ENCODE measurements at places on chromosomes 4 and X.

GRCh38 chr4:77073981-77074380 is 1.8 kb downstream of the CCNI start:
- no peaks in the 10 kb centered on the region for H3K36me3 ChIP-seq
- no peaks in the 10 kb centered on the region for H3K27me3 ChIP-seq
- no peak for DNase-seq
- H3K4me3 ChIP-seq, result peak overlapping the region; percentile 40
- 0 out of 2 replicates have a peak, but pooled peaks cover 1% of the 10 kb centered on the region for H3K4me1 ChIP-seq
- no peak overlapping the region for H3K27ac ChIP-seq

DNA sequence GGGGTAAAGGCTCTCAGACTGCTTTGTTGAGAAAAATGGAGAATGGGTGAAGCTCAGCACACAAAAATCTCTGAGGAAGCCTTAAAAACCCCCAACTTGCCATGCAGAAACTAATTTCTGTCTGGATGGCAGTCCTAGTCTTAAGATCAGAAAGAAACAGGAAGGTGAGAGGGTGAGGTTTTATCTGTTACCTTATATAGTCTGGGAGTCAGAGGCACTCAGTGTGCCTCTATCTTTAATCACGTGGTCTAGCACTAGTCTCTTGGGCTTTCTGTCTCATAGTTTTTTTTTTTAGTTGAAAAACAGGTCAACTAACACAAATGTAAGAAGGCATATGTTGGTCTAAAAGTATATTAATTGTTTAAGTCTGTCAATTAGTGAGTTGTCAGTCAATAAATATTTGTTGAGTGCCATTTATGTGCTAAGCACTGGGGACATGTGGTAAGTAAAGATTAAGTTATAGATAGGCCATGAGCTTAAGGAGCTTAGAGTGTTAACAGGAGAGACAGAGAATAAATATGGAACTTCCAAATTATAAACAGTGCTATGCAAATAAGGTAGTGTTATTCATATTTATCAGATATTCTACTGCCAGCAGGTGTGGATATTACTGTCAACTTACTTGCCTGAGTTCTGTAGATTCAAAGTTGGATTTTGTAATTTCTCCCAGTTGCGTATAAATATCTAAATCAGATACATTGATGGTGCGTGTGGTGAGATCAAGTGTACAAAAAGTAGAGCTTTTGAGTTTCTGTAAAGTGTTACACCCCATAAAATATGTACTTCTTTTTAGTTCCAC is 7.0 kb downstream of the CYBB start:
- no peak overlapping the region for H3K4me3 ChIP-seq
- no peak overlapping the region for H3K27ac ChIP-seq
- no peaks in the 10 kb centered on the region for H3K36me3 ChIP-seq

DNA sequence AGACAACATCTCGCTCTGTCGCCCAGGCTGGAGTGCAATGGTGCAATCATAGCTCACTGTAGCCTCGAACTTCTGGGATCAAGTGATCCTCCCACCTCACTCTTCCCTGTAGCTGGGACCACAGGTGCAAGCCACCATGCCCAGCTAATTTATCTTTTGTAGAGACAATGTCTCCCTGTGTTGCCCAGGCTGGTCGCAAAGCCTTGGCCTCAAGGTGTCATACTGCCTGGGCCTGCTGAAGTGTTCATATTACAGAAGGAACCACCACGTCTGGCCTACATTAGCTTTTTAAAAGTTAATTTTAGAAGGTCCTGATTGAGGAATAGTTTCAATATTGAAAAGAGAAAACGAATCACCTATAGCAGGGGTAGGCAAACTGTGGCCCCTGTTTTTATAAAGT is 22.5 kb downstream of the TRIML2 start:
- H3K27me3 ChIP-seq, result no peaks in the 10 kb centered on the region
- H3K4me1 ChIP-seq, result peaks cover 1% of the 10 kb centered on the region
- no peak overlapping the region for H3K4me3 ChIP-seq
- no peak overlapping the region for H3K27ac ChIP-seq

DNA sequence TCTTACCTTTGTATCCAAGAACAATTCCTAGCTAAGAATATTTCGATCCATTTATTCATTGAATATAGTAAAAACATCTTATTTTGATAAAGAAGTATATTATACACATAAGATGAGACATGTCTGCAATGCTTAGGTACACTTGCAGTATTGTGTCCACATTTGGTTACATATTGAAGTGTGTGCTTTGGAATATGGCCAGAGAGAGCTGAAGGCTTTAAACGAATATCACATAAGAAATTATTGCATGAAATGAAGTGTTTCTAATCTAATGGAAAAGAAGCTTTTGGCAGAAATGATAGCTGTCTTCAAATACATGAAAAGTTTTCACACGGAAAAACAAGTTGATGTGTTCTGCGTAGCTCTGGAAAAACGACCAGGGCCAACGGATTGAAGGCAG is 516.1 kb upstream of the ZFP42 start:
- no peak overlapping the region for H3K4me3 ChIP-seq
- DNase-seq, result no peak
- H3K27me3 ChIP-seq, result no peaks in the 10 kb centered on the region
- no peak overlapping the region for H3K27ac ChIP-seq

DNA sequence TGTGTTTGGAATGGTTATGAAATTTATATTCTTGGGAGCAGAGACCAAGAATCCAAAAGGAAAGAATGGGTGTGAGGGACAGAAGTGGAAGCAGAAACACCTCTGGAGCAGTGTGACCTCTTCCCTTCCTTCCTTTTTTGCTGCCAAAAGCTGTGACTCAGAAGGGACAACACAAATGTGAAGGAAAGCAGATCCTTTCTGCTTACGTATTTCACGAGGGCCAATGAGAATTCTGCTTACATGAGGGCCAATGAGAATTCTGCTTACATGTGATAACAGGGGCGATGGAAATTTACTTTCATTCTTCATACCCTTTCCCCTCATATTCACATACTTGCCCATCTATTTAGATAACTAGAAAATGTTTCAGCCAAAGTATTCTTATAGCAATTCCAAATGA is 404.6 kb downstream of the PRDM5 start:
- H3K27ac ChIP-seq, result no peak overlapping the region
- H3K27me3 ChIP-seq, result no peaks in the 10 kb centered on the region
- peak; percentile 7 for DNase-seq
- no peaks in the 10 kb centered on the region for H3K36me3 ChIP-seq
- no peaks in the 10 kb centered on the region for H3K4me1 ChIP-seq

DNA sequence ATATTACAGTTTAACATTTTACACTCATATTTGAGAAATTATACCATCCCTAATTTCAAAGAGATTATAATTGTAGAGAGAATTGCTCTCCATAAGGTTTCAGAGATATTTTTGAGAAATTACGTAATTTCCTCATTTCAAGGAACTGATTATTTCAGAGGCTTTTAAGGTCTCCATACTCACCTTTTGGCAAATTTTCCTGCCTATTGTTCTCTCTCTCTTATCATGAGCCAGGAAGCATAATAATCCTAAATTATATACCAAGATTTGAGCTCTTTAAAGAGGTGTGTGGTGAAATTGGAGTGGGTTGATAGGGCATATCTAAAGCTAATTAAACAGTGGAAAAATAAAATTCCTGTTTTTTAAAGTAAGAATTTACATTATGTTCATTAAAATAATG is 248.9 kb upstream of the FTHL17 start:
- no peak overlapping the region for H3K27ac ChIP-seq
- H3K36me3 ChIP-seq, result no peaks in the 10 kb centered on the region
- no peaks in the 10 kb centered on the region for H3K4me1 ChIP-seq
- no peak overlapping the region for H3K4me3 ChIP-seq
- no peaks in the 10 kb centered on the region for H3K27me3 ChIP-seq

DNA sequence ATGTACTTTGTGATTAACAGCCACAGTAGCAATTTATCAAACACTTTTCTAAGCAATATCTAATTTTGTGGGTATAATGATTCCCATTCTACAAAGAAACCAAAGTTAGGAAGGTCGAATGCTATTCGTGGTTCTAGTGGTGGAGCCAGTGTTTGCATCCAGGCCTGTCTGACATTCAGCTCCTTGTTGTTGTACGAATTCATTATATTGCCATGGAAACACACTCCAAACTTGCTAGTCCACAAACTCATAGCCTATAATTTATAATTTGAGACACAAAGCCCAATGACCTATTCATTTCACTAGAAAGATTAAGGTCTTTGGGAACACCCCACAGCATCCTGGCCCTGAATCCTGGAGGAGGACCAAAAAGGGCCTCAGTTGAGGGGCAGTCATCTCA is 52.0 kb upstream of the FRAS1 start:
- no peak overlapping the region for H3K27ac ChIP-seq
- no peak for DNase-seq
- no peaks in the 10 kb centered on the region for H3K36me3 ChIP-seq
- H3K4me3 ChIP-seq, result no peak overlapping the region
- H3K4me1 ChIP-seq, result no peaks in the 10 kb centered on the region
- H3K27me3 ChIP-seq, result no peaks in the 10 kb centered on the region

- no peak for DNase-seq
- H3K4me3 ChIP-seq, result no peak overlapping the region
- no peaks in the 10 kb centered on the region for H3K36me3 ChIP-seq
- H3K27ac ChIP-seq, result no peak overlapping the region
- H3K4me1 ChIP-seq, result no peaks in the 10 kb centered on the region
- no peaks in the 10 kb centered on the region for H3K27me3 ChIP-seq
Measured at GRCh38 chrX:103878466-103879122, 46.5 kb upstream of the RAB9B start.

DNA sequence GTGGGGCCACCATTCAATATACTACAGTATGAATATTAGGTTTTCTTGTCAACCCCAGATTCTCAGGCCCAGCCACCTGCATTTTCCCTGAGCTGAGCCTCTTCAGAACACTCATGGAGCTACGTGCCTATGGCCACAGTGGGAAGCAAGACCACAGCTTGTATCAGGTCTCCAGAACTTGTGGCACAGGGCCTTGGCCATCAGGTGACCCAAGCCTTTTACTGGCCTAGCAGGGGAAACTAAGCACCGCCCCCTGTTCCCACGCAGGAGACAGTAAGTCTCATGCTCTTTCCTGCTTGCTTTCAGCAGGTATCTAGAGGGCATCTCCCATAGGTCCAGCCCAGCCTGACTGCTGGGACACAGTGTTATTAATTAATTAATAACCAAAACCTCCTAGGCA is 138.4 kb upstream of the MAMLD1 start:
- peaks cover 2% of the 10 kb centered on the region for H3K27me3 ChIP-seq
- H3K4me1 ChIP-seq, result peaks cover 1% of the 10 kb centered on the region
- no peak overlapping the region for H3K27ac ChIP-seq
- DNase-seq, result no peak
- H3K36me3 ChIP-seq, result no peaks in the 10 kb centered on the region
- H3K4me3 ChIP-seq, result no peak overlapping the region

DNA sequence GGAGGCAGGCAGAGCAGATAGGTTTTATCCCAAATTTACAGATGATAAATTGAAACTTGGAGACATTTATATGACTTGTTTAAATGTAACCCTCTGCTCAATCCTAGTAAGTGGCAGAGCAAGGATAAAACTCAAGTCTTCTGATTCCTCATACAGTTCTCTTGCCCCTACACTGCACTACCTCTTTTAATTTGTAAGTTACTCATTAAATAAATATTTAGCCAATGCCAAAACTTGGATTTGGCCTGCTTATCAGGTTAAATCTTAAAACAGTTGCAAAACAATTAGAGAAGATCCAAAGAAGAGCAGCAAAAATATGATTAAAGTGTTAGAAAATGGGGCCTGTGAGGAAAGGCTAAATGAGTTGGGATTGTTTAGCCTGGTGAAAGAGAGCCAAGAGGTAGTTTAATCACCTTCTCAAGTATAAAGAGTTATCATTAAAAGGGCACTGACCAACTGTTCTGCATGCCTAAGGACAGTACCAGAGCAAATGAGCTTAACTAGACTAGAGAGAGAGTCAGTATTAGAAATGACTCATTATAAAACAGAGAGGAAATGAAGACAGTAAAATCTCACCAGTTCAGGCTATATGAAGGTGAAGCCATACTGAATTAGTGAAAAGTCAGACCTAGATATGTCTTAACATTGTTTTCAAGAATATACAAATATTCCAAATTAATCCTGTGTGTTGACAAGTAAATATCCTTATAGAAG is 146.3 kb downstream of the GRIA3 start:
- no peak for DNase-seq
- H3K4me1 ChIP-seq, result no peaks in the 10 kb centered on the region
- H3K27ac ChIP-seq, result no peak overlapping the region
- H3K36me3 ChIP-seq, result no peaks in the 10 kb centered on the region
- no peak overlapping the region for H3K4me3 ChIP-seq

GRCh38 chr4:156493858-156494257 is 477.7 kb downstream of the PDGFC start:
- no peaks in the 10 kb centered on the region for H3K36me3 ChIP-seq
- no peak for DNase-seq
- no peaks in the 10 kb centered on the region for H3K27me3 ChIP-seq
- no peak overlapping the region for H3K27ac ChIP-seq
- no peak overlapping the region for H3K4me3 ChIP-seq

DNA sequence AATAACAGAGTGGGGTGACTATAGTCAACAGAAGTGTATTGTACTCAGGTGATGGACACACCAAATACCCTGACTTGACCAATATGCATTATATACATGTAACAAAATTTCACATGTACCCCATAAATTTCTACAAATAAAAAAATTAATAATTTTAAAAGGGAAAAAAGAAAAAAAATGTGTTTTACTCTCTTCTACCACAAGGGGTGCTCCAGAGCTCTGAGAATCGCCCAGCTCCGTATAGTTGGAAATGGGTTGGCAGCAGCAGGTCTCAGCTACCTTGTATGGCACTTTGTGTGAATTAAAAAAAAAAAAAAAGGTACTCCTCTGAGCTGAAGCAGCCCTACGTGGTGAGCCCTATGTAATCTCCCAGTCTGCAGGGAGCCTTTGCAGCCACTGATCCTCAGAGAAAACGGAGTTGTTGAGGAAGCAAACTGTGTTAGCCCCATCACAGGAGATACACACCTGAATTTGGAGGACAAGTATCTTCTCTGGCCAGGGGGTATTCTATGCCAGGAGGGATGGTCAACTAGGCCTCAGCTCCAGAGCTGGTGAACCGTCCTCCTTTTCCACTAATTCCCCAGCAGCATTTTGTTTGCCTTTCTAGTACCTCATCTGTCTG is 17.2 kb upstream of the POLA1 start:
- H3K4me1 ChIP-seq, result no peaks in the 10 kb centered on the region
- H3K27ac ChIP-seq, result no peak overlapping the region
- H3K4me3 ChIP-seq, result no peak overlapping the region
- no peaks in the 10 kb centered on the region for H3K36me3 ChIP-seq
- DNase-seq, result no peak

GRCh38 chrX:109878236-109878635 is 124.7 kb upstream of the TMEM164 start:
- no peak overlapping the region for H3K27ac ChIP-seq
- no peak overlapping the region for H3K4me3 ChIP-seq
- DNase-seq, result no peak
- no peaks in the 10 kb centered on the region for H3K36me3 ChIP-seq
- no peaks in the 10 kb centered on the region for H3K27me3 ChIP-seq

DNA sequence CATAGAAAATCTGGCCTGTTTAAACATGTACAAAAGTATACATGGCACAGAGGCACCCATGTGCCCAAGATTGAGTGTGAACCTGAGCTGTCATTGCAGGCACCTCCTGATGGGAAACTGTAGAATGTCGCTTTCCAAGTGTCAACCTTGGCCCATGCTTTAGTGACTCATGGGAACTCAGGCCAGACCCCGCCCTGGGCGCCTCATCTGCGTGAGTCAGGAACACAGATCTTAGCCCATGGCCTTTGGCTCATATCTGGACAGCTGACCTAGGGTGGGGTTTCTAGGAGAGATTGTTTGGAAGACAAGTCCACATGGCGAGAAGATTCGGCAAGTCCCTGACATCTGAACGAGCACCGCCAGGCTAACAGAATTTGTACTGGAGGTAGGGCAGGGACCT is 50.0 kb downstream of the CYTL1 start:
- no peak for DNase-seq
- H3K4me3 ChIP-seq, result no peak overlapping the region
- H3K27me3 ChIP-seq, result no peaks in the 10 kb centered on the region
- H3K27ac ChIP-seq, result no peak overlapping the region
